ENCODE measurements at places on chromosomes 12 and 14.

DNA sequence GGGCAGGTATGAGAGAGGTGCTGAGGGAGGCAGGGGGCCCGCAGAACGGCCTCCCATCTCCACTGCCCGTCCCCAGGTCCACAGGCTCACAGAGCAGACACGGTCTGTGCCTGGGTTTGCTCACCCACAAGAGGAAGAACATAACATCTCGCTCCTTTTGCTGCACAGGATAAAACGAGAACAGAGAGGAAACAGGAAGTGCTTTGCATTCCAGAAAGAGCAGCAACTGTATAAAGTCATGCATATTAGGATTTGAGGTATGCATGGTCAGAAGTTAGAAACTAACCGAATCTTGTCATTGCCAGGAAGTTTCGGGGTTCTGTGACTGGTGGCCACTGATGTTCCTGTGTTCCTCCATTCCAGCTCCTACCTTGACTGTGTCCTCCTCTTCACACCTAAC, 25.0 kb downstream of the NTF3 start:
- DNase-seq: peak; percentile 86

- no peak for DNase-seq
These were observed 140.3 kb downstream of the RERGL start for GRCh38 chr12:17949558-17950141.

- no peak for DNase-seq
These were observed 440.9 kb downstream of the LRFN5 start for GRCh38 chr14:42047421-42048055.

GRCh38 chr14:32601906-32602305, 272.8 kb downstream of the AKAP6 start:
- DNase-seq: no peak

DNA sequence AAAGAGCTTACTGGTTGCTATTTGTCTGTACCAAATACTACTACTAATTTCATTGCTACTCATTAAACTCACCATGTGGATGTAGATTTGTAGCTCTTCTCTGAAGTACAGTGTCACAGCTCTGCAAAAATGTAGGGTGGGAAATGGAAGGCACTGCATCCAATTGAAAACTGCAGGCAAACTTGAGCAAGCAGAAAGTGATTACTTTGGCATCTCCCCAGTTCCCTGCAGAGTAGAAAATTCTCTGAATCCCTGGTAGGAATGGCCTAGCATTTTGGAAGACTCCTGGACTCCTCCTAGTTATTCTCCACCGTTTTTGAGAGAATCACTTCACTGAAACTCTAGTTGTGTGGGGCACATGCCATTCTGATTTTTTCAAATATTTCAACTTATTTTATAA, 239.1 kb downstream of the DIO2 start:
- DNase-seq: no peak

GRCh38 chr12:132071830-132072384, 72.2 kb downstream of the DDX51 start:
- peak; percentile 47 for DNase-seq

- no peak for DNase-seq
These were observed 956.6 kb downstream of the LRFN5 start for GRCh38 chr14:42563313-42563712.

GRCh38 chr12:13278249-13278787, 81.8 kb downstream of the EMP1 start:
- DNase-seq: peak; percentile 74

DNA sequence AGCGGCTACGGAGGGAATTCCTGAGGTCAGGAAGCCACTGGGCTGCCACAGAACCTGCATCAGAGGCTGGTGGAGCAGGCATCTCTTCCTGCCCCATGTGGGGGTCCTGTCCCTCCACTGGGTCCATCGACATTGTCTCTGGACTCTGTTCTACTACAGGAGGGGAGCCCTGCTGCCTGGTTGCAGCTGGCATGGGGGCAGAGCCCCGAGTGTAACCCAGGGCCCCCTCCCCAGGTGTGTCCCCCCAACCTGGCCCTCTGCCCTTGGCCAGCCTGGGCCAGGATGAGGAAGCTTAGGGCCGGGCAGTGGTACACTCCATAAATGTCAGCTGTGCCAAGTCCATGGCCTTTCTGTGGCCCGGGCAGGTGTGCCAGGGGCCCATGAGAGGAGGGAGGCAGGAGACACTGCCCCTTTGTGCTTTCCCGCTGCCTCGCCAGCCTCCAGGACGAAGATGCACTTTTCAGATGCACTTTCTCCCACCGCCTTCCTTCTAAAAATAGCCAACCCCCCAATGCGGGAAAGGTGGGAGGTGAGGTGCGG, 4.0 kb upstream of the EXOC3L4 start:
- DNase-seq: no peak

- DNase-seq: peak; percentile 84
These were observed 23.1 kb downstream of the BICDL1 start for GRCh38 chr12:120012067-120012621.

- DNase-seq: peak; percentile 74
These were observed 5.4 kb downstream of the RAPGEF3 start for GRCh38 chr12:47753021-47754001.

DNA sequence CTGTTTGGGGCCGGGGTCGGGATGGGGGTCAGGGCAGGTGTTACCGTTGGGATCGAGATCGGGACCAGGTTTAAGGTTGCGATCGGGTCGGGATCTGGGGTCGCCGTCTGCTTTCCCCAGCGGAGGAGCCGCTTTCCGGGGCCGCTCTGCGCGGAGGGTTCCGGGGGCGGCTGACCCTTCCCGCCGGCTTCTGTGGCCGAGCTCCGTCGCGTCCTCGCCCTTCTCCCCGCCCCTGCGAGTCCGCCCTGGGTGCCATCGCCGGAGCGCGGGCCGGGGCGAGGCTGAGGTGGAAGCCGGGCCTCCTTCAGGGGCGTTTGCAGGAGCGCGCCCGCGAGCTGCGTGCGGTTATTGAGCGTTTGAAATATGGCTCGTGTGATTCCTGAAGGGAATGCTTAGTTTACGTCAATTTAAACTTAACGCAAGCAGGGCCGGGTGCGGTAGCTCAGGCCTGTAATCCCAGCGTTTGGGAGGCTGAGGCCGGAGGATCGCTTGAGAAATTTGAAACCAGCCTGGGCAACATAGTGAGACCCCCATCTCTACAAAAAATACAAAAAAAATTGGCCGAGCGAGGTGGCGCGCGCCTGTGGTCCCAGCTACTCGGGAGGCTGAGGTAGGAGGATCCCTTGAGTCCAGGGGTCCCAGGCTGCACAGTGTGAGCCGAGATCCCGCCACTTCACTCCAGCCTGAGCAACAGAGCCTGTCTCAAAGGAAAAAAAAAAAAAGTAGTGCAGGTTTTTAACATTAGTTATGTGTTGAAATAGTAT, 620 bp downstream of the PGAM5 start:
- peak; percentile 40 for DNase-seq

GRCh38 chr14:59428581-59429012, 36.6 kb downstream of the GPR135 start:
- DNase-seq: no peak

- DNase-seq: peak; percentile 78
These were observed 29.2 kb downstream of the BBS10 start for GRCh38 chr12:76318773-76319594.

GRCh38 chr12:53593707-53594106, 32.5 kb downstream of the ATF7 start:
- DNase-seq: no peak

GRCh38 chr12:92136026-92136730, 9.5 kb downstream of the BTG1 start:
- DNase-seq: no peak

GRCh38 chr14:53742233-53742620, 214.4 kb downstream of the BMP4 start:
- DNase-seq: peak; percentile 39

- DNase-seq: no peak
These were observed 40.6 kb downstream of the GXYLT1 start for GRCh38 chr12:42104087-42104486.

- no peak for DNase-seq
These were observed 7.9 kb downstream of the GABARAPL1 start for GRCh38 chr12:10220398-10221077.

- no peak for DNase-seq
These were observed 7.0 kb upstream of the RABGGTA start for GRCh38 chr14:24278424-24278823.

Data from kidney tubule cell (primary cell).